SW 1271 (cell line): ENCODE measurements at places on chromosomes 2 and 18.

- no peak for DNase-seq
Observed at GRCh38 chr2:28415010-28415409, 22.4 kb downstream of the FOSL2 start.

- no peak for DNase-seq
Observed at GRCh38 chr2:9299161-9300100, 92.8 kb downstream of the ASAP2 start.

GRCh38 chr18:74498712-74499627 is 2.8 kb downstream of the CNDP2 start:
- peak; percentile 53 for DNase-seq

DNA sequence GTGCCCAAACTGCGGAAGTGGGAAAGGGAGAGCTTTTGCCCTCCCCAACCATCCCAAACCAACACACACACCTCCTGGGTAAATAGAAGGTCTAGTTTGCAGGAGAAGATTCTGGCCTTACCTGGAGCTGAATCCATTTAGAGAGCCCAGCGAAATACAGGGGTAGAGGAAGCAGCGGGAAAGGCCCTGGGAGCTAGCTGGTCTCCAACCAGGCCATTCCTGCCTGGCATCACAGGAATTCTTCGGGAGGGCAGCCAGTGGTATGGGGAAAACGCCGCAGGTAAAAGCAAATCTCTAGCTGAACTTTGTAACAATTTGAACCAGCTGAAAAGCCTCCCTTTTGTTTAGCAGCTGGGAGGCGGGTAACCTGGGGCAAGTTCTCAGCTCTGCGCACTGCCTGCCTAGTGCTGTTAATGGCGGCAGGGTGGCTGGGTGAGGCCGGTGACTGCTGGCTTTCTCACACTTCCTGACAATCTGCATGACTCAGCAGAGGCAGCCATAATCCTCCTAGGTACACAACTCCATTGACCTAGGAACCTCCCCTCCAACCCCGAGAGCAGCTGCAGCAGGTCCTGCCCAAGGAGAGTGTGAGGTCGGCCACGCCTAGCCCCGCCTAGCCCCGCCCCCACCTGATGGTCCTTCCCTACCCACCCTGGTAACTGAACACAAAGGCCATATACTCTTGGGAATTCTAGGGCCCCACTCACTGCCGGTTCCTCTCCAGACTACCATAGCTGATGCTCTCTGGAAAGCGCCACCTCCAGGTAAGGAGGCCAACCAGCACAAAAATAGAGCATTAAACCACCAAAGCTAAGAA is 483.8 kb upstream of the REG3G start:
- no peak for DNase-seq

GRCh38 chr2:74834792-74835755 is 1.1 kb downstream of the HK2 start:
- DNase-seq: peak; percentile 24

DNA sequence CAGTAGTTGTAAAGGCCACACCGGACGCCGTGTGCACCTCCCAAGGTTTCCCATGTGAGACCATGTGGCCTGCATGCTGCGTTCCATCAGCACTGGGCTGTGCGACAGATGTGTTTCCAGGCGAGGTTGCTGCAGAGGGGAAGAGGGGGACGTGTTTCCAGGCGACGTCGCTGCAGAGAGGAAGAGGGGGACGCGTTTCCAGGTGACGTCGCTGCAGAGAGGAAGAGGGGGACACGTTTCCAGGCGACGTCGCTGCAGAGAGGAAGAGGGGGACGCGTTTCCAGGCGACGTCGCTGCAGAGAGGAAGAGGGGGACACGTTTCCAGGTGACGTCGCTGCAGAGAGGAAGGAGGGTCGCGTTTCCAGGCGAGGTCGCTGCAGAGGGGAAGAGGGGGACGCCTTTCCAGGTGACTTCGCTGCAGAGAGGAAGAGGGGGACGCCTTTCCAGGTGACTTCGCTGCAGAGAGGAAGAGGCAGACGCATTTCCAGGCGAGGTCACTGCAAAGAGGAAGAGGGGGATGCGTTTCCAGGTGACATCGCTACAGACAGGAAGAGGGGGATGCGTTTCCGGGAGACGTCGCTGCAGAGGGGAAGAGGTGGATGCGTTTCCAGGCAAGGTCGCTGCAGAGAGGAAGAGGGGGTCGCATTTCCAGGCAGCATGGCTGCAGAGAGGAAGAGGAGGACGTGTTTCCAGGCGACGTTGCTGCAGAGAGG is 24.5 kb downstream of the NFATC1 start:
- DNase-seq: no peak

DNA sequence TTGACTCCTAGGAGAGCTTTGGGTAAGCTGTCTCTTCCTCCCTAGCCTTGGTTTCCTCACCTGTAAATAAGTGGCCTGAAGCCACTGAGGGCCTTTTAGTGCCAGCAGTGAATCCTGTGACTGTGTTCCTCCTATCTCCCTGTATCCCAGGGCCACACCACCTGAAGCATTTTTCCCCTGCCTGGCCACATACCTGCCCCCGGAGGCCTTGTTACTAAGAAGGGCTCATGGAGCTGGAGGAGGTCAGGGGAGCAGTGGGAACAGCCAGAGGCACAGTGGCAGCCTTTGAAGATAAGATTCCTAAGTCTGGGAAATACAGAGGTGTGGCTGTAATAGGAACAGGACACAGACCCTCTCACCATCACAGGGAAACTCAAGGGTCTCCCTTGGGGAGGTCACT is 162.4 kb downstream of the SMAD7 start:
- DNase-seq: no peak

DNA sequence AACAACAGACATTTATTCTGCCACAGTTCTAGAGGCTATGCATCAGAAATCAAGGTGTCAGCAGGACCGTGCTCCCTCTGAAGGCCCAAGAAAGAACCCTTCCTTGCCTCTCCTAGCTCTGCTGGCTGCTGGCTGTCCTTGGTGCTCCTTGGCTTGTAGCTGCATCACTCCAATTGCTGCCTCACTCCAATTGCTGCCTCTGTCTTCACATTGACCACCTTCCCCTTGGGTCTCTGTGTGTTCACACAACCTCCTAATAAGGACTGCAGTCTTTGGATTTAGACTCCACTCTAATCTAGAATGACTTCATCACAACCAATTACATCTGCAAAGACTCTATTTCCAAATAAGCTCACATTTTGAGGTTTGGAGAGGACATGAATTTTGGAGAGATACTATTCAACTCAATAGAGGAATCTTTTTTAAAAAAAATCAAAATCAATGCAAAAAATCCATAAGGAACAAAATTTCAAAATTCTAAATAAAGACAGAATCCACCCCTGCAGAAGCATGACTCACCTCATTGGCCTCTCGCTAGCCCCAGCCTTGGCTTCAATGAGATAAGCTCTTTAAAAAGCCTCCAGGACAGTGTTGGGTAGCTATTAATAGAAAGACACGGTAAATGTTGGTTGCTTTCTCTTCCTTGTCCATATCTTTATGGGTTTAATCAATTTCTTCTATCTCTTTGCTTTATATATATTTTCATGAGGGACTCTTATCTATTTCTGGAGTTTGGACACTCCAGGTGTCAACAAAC is 267.6 kb upstream of the MGAT5 start:
- no peak for DNase-seq

DNA sequence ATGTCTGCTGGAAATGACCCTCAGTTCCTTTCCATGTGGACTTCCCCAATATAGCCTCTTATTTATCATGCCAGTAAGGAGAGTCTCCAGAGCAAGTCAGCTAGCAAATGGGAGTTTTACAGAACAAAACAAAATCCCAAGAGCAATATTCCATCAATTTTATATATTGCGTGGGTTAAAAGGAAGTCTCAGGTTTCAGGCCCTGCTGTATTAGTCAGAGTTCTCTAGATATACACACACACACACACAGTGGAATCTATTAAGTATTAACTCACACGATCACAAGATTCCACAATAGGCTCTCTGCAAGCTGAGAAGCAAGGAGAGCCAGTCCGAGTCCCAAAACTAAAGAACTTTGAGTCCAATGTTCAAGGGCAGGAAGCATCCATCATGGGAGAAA is 102.8 kb upstream of the MAP2 start:
- DNase-seq: no peak

GRCh38 chr18:22475426-22476100 is 57.8 kb upstream of the CTAGE1 start:
- DNase-seq: no peak

DNA sequence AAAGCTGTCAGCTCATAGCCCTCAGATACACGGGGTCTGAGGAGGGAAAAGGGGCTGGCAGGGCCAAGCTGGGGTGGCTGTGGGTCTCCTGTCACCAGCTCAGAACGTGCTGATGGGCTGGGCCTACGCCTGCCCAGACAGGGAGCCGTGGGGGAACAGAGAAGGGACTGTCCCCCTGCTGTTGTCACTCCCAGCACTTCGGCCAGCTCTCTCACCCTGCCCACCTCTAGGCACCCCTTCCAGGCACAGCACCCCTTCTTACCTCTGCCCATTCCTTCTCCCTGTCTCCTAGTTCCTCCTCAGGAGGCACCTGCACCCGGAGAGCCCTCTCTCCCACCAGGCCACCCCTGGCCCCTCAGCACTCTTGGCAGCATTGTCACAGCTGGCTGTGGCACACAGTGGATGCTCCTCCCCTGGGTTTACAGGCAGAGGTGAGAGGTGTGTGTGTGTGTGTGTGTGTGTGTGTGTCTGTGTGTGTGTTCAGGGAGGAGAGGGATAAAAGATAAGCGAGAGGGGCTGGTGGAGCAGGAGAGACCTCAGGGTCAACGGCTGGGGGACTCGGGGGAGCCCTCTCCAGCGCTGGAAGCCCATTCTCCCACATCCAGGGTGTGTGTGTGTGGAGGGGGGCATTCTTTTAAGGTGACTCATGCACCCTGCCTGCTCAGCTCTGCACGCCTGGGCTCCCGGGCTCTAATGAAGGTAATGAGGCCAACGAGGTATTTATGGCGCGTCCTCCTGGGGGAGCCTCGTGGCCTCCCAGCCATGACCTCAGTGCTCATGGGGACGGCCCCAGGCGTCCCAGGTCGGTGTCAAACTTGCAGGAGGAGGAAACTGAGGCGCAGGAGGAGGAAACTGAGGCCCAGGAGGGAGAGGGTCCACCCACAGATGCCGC is 66.1 kb upstream of the SMAD7 start:
- DNase-seq: peak; percentile 57

GRCh38 chr2:46821600-46821999 is 94.0 kb downstream of the MCFD2 start:
- DNase-seq: no peak

DNA sequence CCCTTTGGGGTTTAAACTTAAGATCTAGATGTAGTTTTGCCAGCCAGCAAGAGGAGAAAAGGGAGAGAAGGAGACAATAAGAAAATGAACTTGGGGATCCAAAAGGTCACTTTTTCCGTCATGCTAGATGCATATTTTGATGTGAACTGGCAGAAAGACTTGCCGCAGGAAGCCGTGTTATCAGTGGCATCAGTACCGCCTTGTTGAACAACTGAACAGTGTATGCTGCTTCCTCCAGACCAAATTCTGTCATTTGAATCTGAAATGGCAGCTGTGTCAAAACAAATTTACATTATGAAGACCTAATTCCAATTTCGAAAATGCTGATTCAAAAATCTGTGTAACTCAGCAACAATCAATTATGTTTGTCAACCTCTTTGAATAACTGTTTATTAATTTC is 42.1 kb downstream of the TMEM200C start:
- DNase-seq: no peak

GRCh38 chr18:33114749-33115148 is 325.8 kb downstream of the CCDC178 start:
- DNase-seq: no peak

DNA sequence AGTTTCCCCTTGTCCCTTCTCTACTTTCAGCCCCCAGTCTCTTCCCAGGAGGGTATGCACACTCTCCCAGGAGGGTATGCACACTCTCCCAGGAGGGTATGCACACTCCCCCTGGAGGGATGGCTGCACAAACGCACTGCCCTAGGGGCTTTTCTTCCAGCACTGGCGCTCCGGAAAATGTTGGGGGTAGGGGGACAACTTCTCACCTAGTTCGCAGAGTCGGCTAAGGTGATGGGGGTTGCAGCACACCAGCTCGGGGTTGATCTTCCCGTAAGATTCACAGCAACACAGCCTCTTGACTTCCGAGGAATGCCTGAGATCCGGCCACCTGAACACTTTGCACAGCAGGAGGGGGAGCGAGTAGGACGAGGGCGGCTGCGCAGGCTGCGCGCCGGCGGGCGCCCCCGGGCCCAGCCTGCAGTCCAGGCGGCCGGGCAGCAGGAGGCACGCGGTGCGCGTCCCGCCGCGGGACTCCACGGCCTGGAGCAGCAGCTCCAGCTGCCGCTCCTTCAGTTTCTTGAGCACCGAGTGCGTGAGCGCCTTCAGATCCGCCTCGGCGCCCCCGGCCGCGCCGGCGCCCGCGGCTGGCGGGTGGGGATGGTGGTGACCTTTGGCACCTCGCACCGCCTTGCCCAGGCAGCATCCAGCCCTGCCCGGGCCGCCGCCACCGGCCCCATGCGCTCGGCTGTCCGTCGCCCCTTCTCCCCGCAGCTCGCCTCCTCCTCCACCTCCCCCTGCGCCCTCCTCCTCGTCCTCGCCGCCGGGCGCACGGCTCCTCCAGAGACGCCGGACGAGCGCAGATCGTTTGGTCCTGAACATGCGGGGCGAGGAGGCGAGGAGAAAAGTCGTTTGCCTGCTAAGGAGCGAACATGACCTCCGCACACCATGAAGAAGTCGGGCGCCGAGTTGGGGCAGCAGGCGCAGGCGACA is 894 bp downstream of the SMAD7 start:
- DNase-seq: no peak

DNA sequence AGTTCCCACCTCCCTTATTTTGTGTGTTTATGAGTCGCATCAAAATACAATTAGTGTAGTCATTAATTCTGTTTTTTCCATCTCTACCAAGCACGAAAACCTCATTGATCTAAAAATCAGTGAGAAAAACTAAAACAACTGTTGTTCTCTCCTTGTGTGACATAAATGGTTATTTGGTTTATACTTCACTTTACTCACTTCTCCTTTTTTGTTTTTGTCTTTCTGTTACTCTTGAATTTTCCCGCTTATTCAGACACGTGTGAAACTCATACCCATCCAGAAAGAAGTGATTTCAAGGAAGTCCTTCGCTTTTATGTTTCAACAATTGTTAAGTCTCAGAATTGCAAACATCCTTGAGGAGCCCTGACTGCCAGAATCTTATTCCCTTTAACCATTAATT is 121.6 kb downstream of the EML6 start:
- DNase-seq: no peak

DNA sequence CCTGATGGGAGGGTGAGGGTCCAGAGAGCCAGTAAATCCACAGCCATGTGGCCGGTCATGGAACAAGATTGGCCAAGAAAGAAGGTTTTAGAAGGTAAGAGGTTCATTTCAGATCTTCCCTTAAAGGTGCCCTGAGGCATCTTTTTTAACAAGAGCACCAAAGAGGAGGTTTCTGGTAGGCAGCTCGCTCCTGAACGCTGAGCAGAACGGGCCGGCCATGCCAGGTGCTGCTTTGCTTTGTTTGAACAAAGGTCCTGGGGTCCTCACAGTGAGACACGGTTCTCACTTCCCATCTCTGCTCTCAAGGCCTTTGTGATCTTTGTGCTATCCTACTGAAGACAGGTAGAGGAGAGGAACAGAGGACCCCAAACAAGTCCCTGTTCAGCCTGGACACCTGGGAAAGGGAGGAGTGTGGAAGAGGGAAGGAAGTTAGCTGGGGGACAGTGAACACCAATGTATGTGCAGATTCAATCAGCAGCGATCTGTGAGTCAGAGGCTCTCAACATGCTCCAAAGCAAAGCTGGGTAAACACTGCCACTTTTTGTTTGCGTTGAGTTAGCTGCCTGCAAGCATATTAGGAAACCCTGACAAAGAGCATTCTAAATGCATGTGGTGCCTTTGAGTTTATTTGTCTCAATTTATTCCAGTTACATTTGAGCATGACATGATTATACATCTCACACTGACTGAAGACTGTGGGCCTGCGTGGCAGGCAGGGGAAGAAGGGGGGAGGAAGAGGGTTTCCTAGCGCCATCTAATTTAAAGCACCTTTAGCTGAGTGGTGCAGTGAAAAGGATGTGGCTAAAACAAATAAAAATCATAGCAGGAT is 102.4 kb downstream of the ASB1 start:
- DNase-seq: no peak
